ENCODE measurements at places on chromosomes 12 and 14. TPM values are rescaled to one million over a fixed set of nuclear protein-coding genes. Genes with fewer than 3 reads are reported as not detected.

GRCh38 chr14:75165586-75166391 is 10.6 kb downstream of the TMED10 start:
- no peak for DNase-seq

- no peak for DNase-seq
These were observed 86.9 kb downstream of the PRICKLE1 start for GRCh38 chr12:42502682-42503081.

DNA sequence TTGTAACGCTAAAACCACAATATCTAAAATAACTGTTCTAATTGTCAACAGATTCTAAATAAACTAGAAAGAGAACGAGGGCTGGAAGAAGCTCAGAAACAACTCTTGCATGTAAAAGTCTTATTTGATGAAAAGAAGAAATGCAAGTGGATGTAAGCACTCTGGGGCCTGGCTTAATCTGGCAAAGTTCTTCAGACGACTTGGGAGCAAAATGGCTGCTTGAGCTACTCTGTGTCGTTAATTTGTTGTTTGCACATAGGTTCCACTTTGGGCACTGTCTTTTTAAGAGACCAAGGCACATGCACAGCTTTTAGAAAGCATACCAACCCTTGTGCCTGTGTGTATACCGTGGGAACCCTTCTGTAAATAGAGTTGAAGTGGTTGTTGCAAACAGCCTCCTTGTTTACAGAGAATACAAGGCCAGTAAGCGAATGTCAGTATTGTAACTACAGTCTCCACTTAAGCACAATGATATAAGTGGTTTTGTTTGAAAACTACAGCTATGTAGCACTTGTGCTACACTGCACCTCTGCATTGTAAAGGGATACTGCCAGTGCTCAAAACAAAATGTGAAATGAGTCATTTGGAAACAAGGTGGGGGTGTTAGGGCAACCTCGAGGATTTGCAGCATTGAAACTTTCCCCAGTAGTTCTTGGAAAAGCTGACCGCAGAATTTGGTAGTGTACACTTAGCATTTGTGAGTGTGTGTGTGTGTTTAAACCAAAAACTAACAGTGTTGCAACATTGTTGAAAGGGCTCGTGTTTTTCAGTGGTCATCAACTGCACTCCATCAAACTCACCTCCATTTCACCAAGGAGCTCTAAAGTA is 154.3 kb downstream of the CEP83 start:
- no peak for DNase-seq

GRCh38 chr14:69719501-69719951 is 47.4 kb upstream of the SRSF5 start:
- DNase-seq: no peak

The BEST3 gene
- total RNA-seq: not detected

The FBXW8 gene
- 8.9 TPM for total RNA-seq
